ENCODE measurements at places on chromosomes 7 and 10. TPM values are rescaled to one million over a fixed set of nuclear protein-coding genes. Genes with fewer than 3 reads are reported as not detected.

The MLXIPL gene
- total RNA-seq = not detected

The LLCFC1 gene
- total RNA-seq = not detected

The THSD7A gene
- total RNA-seq = not detected

The HTRA1 gene
- total RNA-seq = not detected

DNA sequence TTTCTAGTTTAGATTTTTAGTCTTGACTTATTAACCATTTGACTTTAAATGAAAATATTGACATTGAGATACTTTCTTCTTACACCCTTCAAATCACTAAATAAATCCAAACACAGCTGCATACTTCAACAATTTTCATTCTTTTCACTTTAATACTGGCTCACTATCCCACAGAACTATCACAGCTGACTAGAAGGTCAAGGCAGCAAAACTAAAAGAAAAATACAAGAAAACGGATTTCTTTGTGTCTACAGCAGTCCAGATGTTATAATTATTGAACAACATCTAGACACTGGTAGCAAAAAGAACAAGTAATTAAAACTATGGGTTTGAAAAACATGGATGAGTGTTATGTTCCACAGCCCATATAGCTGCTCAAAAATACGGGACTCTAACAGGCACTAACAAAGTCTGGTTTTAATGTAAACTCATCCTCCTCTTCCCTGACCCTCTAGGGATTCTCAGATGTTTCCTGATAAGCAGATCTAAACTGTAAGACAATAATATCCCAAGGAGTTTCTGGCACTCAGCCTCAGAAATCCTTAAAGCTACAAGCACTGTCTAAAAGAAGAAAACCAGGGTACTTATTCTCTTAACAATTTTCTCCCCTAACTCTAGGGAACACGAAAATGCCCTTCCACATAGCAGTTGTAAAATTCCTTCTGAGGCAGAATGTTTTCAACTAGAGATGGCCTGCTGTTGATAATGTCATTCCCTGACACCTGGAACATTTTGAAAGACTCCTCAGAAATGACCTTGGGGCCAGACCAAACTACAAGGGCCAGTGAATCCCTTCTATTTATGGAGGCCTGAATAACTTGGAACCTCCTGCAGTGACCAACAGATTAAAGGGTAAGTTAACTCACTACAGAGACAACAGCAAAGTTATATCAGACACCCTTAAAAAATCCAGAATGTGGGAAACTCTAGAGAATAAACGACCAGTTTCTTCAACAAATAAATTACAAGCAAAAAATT lies 12.8 kb downstream of the DNMBP start:
- no peak for DNase-seq

- no peak for DNase-seq
Observed at GRCh38 chr7:2172311-2173188, 60.2 kb downstream of the MAD1L1 start.

GRCh38 chr10:70960783-70961570 lies 72.6 kb upstream of the PCBD1 start:
- no peak for DNase-seq

Data from CD8-positive, alpha-beta memory T cell (primary cell).